Stimulated activated CD8-positive, alpha-beta memory T cell treated with anti-CD3 and anti-CD28 coated beads, Interleukin-4, amount 100 ng/mL, for 48 hours (primary cell): ENCODE measurements at places on chromosomes 16 and 17.

DNA sequence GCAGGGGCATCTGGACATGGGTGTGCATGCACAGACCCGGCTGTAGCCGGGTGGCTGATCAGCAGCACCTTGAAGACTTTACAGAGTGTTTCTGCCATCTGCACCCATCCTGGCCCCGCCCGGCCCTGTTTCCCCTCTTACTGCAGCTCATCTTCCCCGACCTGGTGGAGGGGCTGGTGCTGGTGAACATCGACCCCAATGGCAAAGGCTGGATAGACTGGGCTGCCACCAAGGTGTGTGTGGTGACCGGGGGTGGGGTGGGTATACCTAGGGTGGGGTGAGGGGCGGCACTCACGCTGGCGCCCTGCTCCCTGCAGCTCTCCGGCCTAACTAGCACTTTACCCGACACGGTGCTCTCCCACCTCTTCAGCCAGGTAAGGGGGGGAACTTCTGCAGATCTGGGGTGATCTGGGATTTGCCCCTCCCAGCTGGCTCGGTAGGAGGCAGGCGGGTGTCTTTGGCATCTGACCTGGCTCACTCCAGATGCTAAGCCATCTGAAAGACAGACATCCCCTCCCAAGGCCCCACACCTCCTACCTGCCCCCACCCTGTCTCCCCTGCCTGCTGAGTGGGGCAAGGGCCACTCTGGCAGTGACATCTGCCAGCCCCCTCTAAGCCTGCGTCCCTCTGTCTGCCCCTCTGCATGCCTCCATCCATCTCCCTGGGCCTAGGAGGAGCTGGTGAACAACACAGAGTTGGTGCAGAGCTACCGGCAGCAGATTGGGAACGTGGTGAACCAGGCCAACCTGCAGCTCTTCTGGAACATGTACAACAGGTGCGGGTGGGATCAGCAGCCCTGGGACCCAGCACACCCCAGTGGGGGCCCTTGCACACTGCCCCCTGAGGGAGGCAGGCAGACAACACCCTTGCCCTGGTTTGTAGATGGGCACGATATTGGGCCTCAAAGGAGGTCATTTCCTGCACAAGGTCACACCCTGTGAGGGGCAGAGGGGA is 6.6 kb downstream of the NDRG4 start:
- peak; percentile 20 for DNase-seq

- no peak for DNase-seq
These were observed 45.8 kb downstream of the TEX2 start for GRCh38 chr17:64217249-64217691.

DNA sequence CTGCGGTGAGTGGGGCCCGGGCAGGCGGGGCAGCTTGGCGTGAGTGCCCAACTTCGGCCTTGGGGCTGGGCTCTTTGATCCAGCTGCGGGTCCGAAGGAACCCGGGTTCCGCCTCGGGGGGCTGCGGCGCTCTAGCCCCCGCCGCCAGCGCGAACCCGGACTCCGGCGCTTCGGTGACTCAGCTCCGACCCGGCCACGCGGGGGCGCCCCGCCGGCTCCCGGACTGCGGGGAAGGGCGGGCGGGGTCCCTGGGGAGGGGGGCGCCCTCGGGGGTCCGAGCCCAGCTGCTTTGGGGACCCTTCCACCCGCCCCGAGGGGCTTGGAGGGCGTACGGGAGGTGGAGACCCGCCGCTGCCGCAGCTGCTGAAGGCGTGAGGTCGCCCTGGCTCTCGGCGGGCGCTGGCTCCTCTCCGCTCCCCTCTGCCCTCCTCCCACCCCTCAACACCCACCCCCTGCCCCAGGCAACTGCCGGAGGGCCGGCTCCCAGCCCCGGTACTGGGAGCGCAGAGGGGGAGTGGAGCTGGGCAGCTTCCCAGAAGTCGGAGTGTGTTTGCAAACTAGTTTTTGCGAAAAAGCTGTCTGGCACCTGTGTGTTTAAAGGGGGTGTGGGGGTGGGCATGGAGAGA is 516 bp downstream of the CPNE2 start:
- DNase-seq, result peak; percentile 66

DNA sequence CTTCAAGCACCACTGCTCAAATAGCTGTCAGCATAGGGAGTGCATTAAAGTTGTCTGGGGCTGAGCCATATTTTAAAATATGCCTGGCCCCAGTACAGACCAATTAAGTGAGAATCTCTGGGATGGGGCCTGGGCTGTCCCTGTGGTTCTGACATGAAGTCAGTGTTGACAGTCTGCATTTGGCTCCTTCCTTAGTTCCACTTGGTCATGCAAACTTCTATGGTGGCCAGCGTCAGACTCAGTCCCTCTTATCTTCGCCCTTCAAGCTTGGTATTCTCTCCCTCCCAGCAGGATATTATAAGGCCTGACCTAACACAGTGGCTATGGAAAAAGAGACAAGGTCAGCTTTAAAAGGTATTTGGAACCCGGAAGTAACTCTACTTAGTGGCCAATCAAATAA is 177.2 kb downstream of the PMP22 start:
- no peak for DNase-seq

- peak; percentile 42 for DNase-seq
These were observed 926 bp downstream of the MYH10 start for GRCh38 chr17:8629371-8630226.
